SK-N-MC (cell line): ENCODE measurements at places on chromosomes 1 and 21.
A peak's percentile ranks its signal among the peaks of the same experiment; 100 is the strongest.

DNA sequence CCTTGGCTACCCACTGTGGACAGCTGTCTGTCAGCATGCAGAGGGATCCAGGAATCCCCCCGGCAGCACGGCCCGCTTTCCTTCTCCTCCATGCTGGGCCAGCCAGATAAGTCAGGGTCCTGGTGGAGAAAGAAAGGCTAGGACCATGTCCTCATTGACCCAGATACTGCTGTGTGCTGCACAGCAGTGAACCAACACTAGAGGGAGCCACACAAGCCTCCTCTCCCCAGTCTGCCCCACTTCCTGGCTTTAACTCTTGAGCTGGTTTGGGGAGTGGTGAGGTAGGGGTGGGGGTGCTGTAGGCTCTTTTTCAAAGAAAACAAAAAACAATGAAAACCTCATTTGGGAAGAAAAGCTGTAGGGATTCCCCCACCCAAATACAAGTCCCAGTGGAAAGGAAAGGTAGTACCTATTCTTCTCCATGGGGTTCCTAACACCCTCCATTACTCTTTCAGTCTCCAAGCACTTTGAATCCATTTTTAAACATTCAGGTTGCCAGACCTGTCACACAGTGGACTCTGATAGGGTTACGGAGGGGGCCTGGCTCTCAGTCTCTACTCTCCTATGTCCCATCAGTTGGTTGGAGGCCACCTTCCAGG, 84.9 kb upstream of the CD1D start:
- DNase-seq: no peak

GRCh38 chr21:44579056-44579832, 1.2 kb downstream of the KRTAP10-5 start:
- DNase-seq: no peak

GRCh38 chr1:247294282-247294681, 37.4 kb downstream of the ZNF496 start:
- no peak for DNase-seq

DNA sequence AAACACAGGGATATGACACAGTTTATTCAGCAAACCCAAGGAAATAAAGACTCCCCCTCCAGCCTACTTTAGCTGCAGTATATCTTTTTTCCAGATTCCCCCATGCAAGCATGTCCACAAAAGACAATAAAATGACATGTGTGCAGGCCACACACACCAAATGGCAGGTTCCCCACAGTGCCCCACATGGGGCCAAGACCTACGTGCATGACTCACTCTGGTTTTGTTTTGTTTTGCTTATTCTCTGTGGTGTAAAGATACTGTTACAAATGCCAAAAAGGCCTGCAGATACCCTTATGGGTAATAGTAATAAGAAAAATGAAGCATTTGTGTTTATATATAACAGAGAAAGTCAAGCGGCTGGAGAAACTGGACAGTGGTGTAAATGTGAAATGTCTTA, 71.6 kb downstream of the RD3 start:
- no peak for DNase-seq

- DNase-seq: peak; percentile 39
Observed at GRCh38 chr1:40612345-40612831, 53.1 kb downstream of the RIMS3 start.

GRCh38 chr1:164982545-164982944, 374.0 kb downstream of the LMX1A start:
- no peak for DNase-seq

- no peak for DNase-seq
Observed at GRCh38 chr1:20409012-20409411, 77.0 kb downstream of the CAMK2N1 start.

DNA sequence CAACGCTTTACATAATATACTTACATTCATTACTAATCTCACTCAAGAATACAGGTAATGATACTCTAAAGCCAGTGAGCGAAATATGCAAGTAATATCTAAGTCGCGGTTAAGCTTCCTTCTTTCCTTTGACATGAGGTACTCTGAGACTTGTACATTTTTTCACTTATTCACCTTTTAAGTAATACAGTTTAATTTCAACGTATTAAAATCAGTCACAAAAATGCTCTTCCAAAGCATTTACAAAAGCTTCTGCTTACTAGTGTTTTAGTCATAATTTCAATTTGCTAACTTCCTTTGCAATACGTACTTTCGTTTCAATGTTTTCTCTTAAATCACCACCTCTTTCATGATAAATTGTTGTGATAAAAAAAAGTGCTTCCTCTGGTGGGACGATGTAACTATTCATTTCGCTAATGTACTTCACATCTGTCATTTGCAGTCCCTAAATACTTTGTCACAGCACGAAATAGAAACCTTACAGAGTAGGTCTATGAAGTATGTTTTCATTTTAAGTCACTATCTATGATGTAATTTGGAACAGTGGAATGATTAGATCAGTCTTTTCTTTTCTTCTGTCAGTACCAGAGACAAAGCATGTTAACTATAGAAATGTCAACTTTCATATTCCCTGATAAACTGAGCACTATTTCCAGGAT, 34.0 kb upstream of the ADGRL4 start:
- no peak for DNase-seq

- no peak for DNase-seq
Observed at GRCh38 chr1:24865168-24865567, 64.9 kb downstream of the RUNX3 start.

GRCh38 chr1:74689621-74690363, 16.2 kb upstream of the ERICH3 start:
- DNase-seq: peak; percentile 64

GRCh38 chr1:51736702-51737101, 119.8 kb downstream of the OSBPL9 start:
- DNase-seq: no peak

DNA sequence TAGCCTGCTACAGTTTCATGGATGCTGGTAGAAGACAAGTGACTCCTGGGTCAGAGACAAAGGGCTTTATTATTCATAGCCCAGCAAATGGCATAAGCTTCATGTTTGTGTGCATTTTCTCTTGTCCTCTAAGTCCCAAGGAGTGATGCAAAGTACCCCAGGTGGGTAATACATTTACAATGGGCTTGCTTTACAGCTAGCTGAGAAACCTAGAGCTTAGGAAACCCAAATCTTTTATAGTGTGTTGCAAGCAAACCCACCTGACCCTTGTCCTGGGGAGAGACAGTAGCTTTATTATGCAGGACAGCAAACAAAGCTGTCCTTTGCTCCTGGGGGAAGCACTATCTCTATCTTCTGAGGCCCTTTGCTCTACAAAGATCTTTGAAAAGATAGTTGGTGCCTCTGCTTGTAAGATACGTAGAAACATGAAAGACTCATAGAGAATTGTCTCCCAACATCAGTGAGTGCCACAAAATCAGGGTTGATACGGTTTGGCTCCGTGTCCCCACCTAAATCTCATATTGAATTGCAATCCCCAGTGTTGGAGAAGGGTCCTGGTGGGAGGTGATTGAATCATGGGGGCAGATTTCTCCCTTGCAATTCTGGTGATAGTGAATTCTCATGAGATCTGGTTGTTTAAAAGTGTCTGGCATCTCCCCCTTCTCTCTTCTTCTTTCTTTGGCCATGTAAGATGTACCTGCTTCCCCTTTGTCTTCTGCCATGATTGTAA, 315.8 kb upstream of the USP24 start:
- DNase-seq: no peak

GRCh38 chr1:27086026-27086425, 68.9 kb downstream of the SLC9A1 start:
- DNase-seq: no peak

DNA sequence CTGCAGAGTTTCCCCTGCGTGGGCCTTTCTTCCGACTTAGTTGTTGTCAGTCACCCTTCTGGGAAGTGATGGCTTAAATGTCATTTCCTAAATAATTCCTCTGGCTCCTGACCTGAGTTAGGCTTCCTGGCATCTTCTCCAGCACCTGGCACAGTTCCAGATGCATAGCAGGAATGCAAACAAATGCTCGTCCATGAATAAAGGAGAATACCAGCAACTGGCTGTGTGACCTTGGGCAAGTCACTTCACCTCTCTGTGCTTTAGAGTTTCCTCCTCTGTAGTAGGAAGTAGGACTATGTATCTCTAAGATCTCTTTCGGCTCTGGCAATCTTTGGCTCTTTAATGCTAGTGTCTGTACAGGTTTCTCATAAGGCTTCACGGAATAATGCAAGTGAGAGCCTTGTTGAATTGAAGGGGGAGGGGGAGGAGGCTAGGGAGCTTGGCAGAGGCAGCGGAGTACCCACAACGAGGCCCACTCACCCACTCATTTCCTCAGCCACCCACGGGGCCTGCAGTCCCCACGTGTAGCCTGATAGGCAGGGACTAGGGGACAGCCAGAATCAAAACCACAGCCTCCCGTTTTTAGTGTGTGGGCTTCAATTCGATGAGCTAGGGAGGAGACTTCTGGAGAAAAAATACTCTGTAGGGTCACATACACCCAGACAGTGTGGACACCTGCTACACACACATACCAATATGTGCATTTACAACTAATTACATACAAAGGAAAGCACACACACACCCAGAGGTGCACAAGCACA, 48.1 kb downstream of the TENT5C start:
- DNase-seq: no peak

- no peak for DNase-seq
Observed at GRCh38 chr1:85734931-85735330, 26.7 kb upstream of the ZNHIT6 start.
